ENCODE measurements at places on chromosomes 3 and 15. TPM values are rescaled to one million over a fixed set of nuclear protein-coding genes. Genes with fewer than 3 reads are reported as not detected.

- no peak for DNase-seq
Observed at GRCh38 chr3:42520906-42521305, 18.5 kb downstream of the VIPR1 start.

ARGFX gene
- total RNA-seq, result not detected

- no peak for DNase-seq
Observed at GRCh38 chr3:159813822-159814531, 174.7 kb upstream of the IL12A start.

OIP5 gene
- 1.4 TPM for total RNA-seq

GRCh38 chr3:64022451-64023186, 675 bp downstream of the PSMD6 start:
- DNase-seq, result no peak

DNA sequence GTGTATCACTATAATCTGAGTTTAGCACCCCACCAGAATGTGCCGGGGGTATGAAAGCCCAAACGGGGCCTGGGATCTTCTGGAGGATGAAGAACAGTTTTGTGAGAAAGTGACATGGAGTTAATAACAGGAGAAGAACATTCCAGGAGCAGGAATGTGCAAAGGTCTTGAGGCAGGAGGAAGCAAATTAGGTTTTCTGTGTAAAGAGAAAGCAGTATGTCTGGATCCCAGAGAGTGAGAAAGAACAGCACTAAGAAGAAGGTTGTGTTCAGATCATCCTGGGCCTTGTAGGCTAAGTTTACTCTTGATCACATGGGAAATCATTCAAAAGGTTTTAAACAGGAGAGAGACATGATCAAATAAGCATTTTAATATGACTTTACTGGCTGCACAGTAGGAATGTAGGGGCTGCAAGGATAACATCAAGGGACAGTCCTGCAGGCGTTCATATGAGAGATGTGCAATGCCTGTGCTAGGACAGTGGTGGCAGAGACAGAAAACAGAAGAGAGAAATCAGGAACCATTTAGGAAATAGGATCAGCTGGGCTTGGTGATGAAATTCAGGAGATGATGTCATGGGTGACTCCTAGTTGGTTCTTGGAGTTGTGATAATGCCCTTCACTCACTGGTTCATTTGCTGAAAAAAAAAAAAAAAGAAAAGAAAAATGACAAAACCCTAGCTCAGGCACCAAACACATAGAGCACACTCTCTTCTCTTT, 113.5 kb downstream of the TNIK start:
- DNase-seq, result no peak

DNA sequence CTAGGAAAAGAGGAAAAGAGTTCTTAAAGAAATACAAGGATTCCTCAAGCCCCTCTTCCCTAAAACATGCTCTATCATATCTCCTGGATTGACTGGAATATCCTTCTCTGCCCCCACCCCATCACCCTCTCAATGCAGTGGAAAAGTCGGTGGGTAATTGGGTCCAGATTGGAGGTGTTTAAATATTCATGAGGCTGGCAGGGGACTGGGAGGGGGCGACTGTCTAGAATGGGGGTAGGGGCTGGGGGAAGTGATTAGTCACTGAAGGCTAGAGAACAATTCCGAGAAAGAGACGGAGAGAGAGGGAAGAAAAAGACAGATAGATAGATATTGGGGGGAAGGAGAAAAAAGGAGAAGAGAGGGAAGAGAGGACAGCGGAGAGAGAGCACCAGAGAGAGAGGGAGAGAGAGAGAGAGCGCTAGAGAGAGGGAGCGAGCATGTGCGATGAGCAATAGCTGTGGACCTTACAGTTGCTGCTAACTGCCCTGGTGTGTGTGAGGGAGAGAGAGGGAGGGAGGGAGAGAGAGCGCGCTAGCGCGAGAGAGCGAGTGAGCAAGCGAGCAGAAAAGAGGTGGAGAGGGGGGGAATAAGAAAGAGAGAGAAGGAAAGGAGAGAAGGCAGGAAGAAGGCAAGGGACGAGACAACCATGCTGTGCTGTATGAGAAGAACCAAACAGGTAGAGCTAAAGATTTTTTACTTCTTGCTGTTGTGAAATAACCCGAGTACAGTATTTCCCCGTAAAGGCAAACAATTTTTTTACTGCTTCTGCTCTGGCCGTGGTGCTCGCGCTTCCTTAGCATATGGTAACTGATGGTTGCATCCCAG, at the start of gene GAP43:
Gene GAP43, plus strand, starts transcription at position 467 of the 825 bp plus-strand sequence. Its CDS starts 180 bp downstream, at position 647.
- DNase-seq, result peak; percentile 22

NME9 gene
- 9.8 TPM for total RNA-seq

GRCh38 chr3:194941956-194942511, 256.4 kb downstream of the FAM43A start:
- no peak for DNase-seq

DNA sequence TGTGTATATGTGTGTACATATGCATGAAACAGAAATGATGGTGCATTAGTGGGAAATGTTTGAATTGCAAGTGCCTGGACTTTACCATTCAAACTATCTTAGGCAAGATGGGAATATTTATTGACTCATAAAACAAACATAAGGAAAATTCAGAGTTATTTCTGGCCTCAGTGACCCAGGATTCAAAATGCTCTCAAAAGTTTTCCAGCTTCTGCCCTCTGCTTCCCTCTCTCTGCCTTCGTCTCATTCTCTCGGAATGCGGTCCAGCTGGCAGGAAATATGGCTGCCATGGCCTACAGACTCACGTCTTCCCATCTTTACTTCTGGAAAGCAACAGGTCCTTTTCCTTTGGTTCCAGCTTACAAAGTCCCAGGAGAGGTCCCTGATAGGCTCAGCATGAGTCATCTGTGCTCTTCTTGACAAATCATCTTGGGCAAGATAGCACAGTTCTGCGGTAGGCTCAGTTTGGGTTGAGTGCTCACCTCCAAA, 8.7 kb upstream of the ZNF774 start:
- DNase-seq, result no peak

RAB6B gene
- total RNA-seq, result 1.1 TPM

DNA sequence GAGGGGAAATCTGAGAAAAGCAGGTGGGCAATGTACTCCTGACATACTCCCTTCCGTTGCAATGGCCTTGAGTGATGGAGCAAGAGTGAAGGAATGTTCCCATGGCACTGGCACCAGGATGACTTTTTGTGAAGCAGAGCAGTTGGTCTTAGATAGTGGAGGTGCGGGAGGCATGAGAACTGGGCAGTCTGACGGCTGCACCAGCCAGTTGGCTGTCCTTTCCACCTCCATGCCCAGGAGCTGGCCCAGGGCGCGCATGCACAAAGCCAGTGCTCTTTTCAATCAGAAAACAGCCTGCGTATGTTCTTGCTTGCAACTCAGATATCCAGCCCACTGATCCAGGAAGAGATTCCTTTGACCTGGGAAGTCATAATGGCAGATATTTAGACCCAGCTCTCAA, 136.8 kb downstream of the PGPEP1L start:
- no peak for DNase-seq

DNA sequence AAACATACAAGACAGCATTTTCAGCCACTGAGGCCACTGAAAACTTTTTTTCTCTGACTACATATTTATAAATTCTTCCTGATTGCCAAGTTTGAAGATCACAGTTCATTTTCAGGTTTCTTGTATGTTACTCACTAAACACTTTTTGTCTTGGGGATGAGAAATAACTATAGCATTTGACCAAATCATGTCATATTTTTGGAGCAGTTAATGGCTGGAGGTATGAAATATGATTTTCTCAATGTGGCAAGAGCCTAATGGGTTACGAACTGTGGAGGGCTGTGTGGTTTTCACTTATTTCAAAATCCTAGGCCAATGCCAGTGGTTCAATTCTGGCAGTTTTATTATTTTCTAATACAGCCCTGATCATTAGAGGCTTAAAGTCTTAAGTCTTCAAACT, 64.4 kb downstream of the USP13 start:
- no peak for DNase-seq

- DNase-seq, result no peak
Observed at GRCh38 chr3:34301313-34301712, 502.9 kb downstream of the PDCD6IP start.

Measured in ovary (tissue), 10 donors.